IMR-90 (cell line): ENCODE measurements at places on chromosomes 6 and 20. TPM values are rescaled to one million over a fixed set of nuclear protein-coding genes. Genes with fewer than 3 reads are reported as not detected.

UST gene
- 13.8 and 14.4 TPM in 2 replicates for total RNA-seq

DNA sequence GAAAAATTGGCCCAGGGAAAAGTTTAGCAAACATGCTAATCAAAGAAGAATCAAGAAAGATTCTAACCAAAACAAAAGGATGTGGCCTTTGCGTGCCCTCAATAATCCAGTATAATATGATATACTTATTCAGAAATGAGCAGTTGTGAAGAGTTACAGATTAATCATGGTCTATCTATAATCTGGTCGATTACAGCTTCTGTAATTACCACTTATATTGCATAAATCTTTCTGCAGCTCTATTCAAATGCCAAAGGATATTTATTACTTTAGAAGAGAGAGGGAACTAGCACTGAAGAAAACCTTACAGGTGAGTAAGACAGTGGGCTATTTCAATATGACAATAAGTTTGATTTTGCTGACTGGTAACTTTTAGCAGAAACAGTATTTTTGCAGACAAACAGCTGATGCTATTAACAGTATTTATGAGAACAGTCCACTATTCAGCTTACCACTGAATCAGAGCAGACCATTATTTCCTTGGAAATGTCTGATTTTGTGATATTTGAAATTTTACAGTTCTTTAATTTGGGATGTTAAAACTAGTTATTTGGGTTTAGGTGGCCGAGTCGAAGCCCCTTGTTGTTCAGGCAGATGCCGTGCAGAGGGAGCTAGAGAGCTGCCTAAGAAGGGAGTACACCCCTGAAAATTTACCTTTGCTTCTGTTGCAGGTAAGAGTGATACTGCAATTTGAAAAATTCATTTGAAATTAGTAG lies 92.2 kb downstream of the CEP57L1 start:
- peak; percentile 28 for DNase-seq
- no peak overlapping the region for H3K27ac ChIP-seq
- H3K27me3 ChIP-seq: peaks cover 17% of the 10 kb centered on the region

CBLN4 gene
- total RNA-seq: not detected in 2 replicates

LY6G5C gene
- 0.18 TPM in 1 of 2 replicates, not detected in the other for total RNA-seq

DNA sequence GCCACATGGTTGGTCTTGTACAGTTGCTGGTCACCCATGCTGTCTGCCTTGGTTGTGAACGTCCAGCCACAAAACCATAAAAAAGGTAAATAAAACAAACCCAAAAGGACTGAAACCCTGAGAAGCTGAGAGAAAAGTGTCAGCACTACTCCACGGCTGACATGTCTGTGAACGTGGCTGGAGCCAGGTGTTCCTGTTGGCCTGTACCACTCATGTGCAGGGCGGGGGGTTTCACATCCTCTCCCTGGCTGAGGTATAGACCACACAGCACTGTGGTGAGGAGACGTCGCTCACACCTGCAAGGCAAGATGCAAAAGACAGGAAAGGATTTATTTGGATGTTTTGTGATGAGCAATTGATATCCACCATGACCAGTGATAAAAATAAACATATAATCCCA lies 51.9 kb upstream of the MRPS10 start:
- DNase-seq: no peak
- H3K4me3 ChIP-seq: no peak overlapping the region
- peaks cover 26% of the 10 kb centered on the region for H3K36me3 ChIP-seq
- peaks cover 12% of the 10 kb centered on the region for H3K4me1 ChIP-seq

CENPW gene
- total RNA-seq: 8.2 and 15.0 TPM in 2 replicates

PRPH2 gene
- 0.83 and 1.1 TPM in 2 replicates for total RNA-seq

CLPSL1 gene
- total RNA-seq: not detected in 2 replicates

- no peak for DNase-seq
- no peaks in the 10 kb centered on the region for H3K36me3 ChIP-seq
- peaks cover 8% of the 10 kb centered on the region for H3K4me1 ChIP-seq
- H3K27me3 ChIP-seq: peaks cover 4% of the 10 kb centered on the region
- no peak overlapping the region for H3K27ac ChIP-seq
- no peak overlapping the region for H3K4me3 ChIP-seq
Observed at GRCh38 chr6:118781897-118782296, 112.1 kb upstream of the ASF1A start.

GRCh38 chr6:144644776-144645175 lies 359.6 kb downstream of the UTRN start:
- peak; percentile 33 for DNase-seq
- H3K27ac ChIP-seq: no peak overlapping the region
- H3K4me3 ChIP-seq: no peak overlapping the region
- H3K36me3 ChIP-seq: no peaks in the 10 kb centered on the region
- no peaks in the 10 kb centered on the region for H3K4me1 ChIP-seq

- peaks cover 14% of the 10 kb centered on the region; the same call in 1 of the 2 replicates for H3K4me1 ChIP-seq
- peaks cover 67% of the 10 kb centered on the region for H3K36me3 ChIP-seq
- DNase-seq: peak; percentile 81
- H3K27ac ChIP-seq: no peak overlapping the region
Observed at GRCh38 chr6:75147512-75147911, 58.3 kb downstream of the COL12A1 start.

NFATC2 gene
- 0.18 and 0.28 TPM in 2 replicates for total RNA-seq

DNA sequence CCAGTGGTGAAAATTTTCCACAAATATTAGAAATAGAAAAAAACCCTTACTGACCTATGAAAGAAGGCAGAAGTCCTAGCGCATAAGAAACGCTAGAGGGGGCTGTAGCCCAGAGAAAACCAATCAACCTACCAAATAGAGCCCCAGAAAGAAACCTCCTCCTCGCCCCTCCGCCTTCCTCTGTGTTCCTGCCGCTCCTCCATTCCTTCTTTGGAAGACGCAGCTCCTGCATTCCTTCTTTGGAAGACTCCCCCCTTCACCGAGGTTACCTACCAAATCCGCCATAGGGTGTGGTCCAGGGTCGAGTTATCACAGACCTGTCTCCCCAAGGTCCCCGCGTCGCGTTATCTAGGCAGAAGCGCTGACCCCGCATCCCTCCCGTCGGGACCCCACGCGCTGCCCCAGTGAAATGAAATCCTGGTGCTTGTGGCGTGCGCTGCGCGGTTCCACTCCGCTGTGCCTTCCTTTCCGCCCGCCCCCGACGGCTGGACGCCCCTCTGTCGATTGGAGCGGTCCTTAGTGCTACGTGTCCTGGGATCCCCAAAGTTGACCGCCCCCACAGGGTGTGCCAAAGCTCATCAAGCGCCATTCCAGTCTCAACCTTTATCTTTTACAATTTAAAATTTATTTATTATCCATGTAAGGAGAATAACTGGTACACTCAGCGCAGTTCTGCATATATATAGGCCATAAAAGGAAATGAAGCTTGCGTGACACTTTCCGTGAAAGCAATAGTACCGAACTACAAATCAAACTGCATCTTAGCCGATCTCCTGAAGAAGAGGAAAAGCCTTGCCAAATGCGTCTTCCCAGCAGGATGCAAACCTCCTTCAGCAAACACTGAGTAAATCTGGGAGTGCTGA lies 13.0 kb downstream of the RPP21 start:
- H3K36me3 ChIP-seq: no peaks in the 10 kb centered on the region
- no peak overlapping the region for H3K27ac ChIP-seq
- H3K27me3 ChIP-seq: peaks cover 53% of the 10 kb centered on the region
- H3K4me1 ChIP-seq: no peaks in the 10 kb centered on the region
- peak overlapping the region; percentile 38 for H3K4me3 ChIP-seq
- peak; percentile 74 for DNase-seq

GRCh38 chr6:100721256-100721655 lies 159.9 kb downstream of the ASCC3 start:
- H3K27ac ChIP-seq: no peak overlapping the region
- 0 out of 2 replicates have a peak, but pooled peaks cover 1% of the 10 kb centered on the region for H3K36me3 ChIP-seq
- no peak overlapping the region for H3K4me3 ChIP-seq
- no peaks in the 10 kb centered on the region for H3K27me3 ChIP-seq
- no peaks in the 10 kb centered on the region for H3K4me1 ChIP-seq

DNA sequence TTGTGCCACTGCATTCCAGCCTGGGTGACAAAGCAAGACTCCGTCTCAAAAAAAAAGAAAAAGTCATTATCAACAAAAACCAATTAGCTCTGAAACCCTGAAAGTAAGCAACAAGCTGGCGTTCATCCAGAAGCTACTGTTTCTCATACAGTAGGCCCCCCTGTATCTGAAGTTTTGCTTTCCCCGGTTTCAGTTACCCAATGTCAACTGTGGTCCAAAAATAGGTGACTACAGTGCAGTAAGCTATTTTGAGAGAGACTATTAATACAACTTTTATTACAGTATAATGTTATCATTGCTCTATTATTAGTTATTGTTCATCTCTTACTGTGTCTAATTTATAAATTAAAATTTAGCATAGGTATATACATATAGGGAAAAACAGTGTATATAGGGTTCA lies 135.1 kb downstream of the KIF16B start:
- H3K4me3 ChIP-seq: no peak overlapping the region
- no peaks in the 10 kb centered on the region for H3K4me1 ChIP-seq
- no peaks in the 10 kb centered on the region for H3K36me3 ChIP-seq
- H3K27me3 ChIP-seq: no peaks in the 10 kb centered on the region

DNA sequence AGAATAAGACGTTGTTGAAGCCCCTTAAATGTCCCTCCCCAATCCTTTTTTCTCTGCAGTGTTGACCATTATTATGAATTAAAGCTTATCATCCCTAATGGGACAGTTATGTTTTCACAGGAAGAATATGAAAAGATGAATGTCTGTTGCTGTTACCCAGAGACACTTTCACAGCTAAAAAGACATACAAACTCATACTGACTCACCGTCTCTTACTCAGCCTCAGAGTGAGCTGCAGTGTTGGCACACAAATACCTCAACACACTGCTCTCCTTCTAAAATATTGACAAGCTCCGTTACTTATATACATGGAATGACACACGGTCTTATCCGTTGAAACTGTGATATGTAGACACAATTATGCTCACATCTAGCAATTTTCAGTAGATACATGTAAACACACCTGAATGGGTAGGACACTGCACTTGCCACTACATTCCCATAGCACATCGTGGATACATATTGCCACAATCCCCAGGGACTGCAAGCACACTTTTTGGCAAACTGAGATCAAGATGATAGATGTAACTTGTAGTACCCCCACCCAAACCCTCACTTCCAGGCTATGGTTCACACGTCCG lies 9.6 kb upstream of the SAPCD1 start:
- DNase-seq: peak; percentile 90
- H3K27ac ChIP-seq: no peak overlapping the region
- peaks cover 5% of the 10 kb centered on the region for H3K4me1 ChIP-seq
